ENCODE measurements at places on chromosomes 2 and 18. TPM values are rescaled to one million over a fixed set of nuclear protein-coding genes. Genes with fewer than 3 reads are reported as not detected.

NTSR2 gene
- not detected for polyA plus RNA-seq

ARMC9 gene
- 6.3 TPM for polyA plus RNA-seq

PLCD4 gene
- 61.5 TPM for polyA plus RNA-seq

KCNK3 gene
- 1.5 TPM for polyA plus RNA-seq

C2orf15 gene
- 0.56 TPM for polyA plus RNA-seq

CFAP65 gene
- polyA plus RNA-seq, result not detected

KANSL3 gene
- polyA plus RNA-seq, result 36.3 TPM

C2orf81 gene
- polyA plus RNA-seq, result 2.7 TPM

COPS9 gene
- 92.4 TPM for polyA plus RNA-seq

TLX2 gene
- not detected for polyA plus RNA-seq

MEP1B gene
- polyA plus RNA-seq, result not detected

LTBP1 gene
- 43.3 TPM for polyA plus RNA-seq

CIB4 gene
- not detected for polyA plus RNA-seq

GRCh38 chr2:208426412-208427045 lies 19.9 kb downstream of the PTH2R start:
- no peak for DNase-seq

DNA sequence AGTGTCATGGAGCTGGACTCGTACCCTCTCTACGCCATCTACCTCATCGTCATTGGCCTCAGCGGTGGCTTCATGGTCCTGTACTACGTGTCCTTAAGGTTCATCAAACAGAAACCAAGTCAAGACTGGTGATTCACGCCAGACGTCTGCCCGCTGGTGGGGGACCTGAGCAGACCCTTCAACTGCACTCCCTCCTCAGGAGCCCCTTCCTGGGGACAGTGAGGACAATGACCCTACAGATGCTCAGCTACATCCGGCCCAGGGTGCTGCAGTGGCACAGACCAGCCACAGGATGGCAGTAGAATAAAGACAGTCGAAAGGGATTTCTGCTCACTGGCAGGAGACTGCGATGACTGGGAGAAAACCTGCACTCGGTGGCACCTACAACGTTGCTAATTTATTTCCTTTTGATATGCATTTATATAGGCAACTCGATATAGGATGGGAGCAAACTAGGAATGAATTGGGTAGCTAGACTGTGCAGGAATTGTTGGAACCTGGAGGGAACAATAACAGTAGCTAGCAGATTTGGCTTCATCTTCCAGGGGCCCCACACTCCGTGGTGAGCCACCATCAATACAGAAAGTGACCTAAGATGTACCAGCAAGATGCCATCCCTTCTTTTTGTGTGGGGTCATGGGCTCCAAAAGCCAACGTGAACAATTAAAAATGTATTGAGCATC lies 39.2 kb downstream of the ABCG8 start:
- DNase-seq, result peak; percentile 12

GRCh38 chr2:23761638-23762037 lies 165.3 kb downstream of the ATAD2B start:
- no peak for DNase-seq

- no peak for DNase-seq
Measured at GRCh38 chr2:166334805-166335204, 40.9 kb downstream of the SCN9A start.

- DNase-seq, result no peak
Measured at GRCh38 chr18:58267493-58267892, 223.5 kb downstream of the NEDD4L start.

DNA sequence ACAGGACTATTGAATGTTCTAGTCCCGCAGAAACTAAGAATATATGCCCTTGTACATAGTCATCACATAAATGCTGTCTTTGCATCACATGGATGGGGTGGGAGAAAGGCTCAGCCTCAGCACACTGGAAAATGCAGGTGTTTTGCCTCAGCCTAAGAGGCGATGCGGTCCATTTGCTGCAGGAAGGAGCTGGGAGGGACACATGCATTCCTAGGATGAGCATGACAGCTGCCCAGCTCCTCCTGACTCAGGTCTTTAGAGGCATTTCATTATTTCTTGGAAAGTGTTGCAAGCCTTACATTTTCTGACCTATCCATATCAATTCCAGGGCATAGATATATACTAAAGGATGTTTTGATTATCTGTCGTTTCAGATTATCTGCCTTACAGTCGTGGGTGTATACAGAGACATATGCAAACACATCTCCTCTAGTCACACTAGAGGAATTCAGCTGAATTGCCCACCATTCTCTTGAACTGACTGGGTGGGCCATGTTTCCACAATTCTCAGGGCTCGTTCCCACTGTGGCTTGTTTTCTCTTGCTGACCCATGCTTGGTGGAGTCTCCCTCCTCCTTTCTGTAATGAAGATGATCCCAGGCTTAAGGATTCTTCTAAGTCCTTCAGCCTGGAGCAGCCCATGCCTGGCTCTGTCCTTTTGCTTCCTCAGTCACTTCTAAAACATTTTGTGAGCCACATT lies 156.9 kb downstream of the SETBP1 start:
- no peak for DNase-seq

- no peak for DNase-seq
Measured at GRCh38 chr2:180871649-180872048, 108.8 kb upstream of the UBE2E3 start.

DNA sequence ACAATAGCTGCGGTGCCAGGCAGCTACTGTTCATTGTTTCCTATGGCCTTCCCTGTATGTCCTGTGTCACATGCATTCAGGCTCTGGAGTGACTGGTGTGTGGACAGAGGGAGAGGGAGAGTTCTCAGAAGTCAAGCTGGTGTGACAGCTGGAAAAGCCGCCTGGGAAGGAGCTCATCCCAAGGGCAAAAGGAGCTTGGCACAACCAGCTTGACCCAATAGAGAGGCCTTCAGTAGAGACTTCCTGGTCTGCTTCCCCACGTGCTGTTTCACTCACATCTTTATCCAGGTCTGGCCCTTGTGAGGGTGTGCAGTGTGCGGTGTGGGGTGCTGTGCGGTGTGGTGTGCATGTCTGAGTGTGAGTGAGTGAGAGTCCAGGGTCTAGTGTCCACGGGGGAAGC lies 11.1 kb upstream of the NT5DC4 start:
- no peak for DNase-seq

DNA sequence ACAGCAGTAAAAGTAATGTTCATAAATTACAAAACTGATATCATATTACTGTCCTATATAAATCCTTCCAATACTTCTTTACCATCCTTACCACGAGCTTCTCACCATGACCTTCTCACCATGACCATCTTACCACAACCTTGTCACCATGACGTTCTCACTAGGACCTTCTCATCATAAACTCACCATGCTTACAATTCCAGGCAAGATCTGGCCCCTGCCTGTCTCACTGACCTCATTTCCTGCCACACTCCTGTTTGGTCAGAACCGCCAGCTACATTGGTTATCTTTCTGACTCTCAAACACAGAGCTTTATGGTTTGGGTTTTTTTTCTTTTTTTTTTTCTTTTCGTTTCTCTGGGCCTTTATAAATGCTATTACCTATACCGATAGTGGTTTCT lies 827.6 kb downstream of the RNF144A start:
- DNase-seq, result no peak

DNA sequence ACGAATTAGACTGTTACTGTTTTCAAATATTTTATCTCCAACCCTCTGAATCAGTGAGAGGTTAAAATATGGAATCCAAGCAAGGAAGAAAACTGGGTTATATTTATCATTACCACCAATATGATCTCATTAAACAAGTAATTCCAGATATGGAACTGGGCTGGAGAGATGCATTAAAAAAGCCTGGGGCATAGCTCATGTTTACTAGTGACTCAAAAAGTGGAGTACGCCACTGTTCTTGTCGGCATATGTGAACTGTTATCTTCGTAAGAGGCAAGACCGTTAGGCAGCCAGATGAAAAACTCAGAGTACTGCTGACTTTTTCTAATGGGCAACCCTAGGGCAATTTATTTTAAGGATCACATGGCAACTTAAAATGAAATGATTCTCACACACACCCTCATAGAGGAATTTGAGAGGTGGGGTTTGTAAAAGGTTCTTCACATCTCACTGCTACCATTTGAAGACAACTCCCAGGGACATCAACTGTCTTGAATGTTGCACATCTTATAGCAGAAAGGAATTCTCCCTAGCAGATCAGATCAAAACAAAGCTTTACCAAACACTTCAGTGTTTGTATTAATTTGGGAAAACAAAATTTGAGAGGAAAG lies 105.2 kb upstream of the TFCP2L1 start:
- DNase-seq, result no peak

GRCh38 chr2:20642055-20642971 lies 8.6 kb downstream of the HS1BP3 start:
- peak; percentile 80 for DNase-seq

DNA sequence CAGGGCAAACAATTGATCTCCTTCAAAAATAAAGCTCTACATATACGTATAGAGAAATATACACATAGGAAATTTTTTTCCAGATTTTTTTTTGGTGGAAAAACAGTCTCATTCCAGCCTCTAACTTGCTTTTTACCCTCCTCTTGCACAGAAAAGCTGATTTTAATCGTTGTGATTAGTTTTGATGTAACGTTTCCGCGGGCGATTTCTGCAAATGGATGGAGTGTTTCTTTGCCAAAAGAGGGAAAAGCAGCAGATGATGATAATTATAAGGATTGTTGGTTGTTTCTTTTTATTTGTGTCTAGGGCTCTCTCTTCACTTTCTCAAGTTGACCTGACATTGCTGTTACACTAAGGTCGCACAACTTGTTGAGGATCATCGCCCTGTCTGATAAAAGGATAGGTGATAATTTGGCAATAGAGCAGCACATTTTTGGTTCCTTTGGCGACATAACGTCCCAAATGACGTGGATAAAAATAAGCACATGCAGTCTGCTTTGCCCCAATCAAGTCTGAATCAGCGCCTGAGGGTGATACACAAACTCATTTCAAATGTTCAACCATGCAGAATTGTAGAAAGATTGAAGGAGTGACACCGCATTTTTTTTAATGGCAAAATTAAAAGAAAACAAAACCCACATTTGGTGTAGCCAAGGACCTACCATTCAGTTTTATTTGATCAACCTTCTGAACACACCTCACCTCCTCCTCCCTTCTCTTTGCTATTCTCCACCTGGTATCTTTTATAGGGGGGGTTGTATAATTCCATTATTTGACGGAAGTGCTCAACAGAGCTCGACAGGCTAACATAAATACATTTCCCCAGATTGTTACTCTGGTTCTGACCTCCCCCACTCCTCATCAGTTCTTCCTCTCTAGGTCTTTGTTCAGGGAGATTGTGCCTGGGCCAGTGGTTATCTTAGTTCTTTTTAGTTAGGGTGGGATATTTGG lies 109.6 kb upstream of the KCTD1 start:
- no peak for DNase-seq

- no peak for DNase-seq
Measured at GRCh38 chr2:205776720-205777119, 94.4 kb downstream of the NRP2 start.

GRCh38 chr18:53790786-53791185 lies 433.7 kb downstream of the MBD2 start:
- no peak for DNase-seq

- DNase-seq, result no peak
Measured at GRCh38 chr2:216047397-216047796, 34.0 kb upstream of the MREG start.

DNA sequence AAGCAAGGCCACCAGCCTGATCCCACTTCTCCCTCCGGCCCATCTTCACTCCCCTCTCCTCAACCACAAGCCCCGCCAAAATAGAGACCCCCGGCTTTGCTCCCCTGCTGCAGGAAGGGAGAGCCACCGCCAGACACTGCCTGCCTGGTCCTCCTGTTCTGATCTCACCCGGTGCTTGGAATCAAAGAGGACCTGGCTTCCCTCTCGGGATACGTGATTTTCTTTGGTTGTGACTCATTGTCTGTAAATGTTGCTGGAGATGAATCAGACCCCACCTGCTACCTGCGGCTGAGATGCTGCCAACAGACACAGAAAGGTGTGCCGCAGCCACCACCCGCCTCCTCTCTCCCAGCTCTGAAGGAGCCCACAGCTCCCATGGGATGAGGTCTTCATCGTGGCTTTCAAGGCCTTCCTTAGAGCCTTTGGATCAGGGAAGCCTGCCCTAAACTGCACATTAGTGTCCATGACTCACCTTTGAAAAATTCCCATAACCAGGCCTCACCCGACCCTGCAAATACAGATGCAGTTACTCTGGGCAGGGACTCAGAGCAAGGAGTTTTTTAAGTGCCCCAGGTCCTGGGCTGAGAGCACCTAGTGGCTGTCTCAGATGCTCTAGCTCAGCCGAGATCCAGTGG lies 79.4 kb upstream of the ZNF532 start:
- no peak for DNase-seq

- peak; percentile 74 for DNase-seq
Measured at GRCh38 chr18:48975817-48976649, 25.3 kb upstream of the SMAD7 start.

GRCh38 chr2:64727843-64728463 lies 74.2 kb upstream of the SERTAD2 start:
- no peak for DNase-seq

- DNase-seq, result no peak
Measured at GRCh38 chr2:56012221-56012765, 88.7 kb upstream of the EFEMP1 start.

- peak; percentile 6 for DNase-seq
Measured at GRCh38 chr18:79129120-79129519, 59.9 kb downstream of the ATP9B start.

DNA sequence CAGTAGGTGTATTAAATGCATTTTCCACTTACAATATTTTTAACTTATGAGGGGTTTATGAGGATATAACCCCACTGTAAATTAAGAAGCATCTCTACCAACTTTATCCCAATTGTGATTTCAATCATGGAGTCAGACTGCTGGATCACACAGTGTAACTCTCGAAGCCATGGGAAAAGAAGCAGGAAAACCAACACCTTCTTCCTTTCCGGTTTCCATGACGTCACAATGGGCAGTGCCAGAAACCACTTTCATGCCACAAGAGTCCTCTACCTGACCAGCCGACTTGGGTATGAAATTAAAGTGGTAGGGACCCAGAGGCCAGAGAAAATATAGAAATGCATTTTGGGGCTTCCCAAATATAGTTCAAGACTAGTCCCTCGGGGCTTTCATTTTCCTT lies 4.2 kb downstream of the RNF152 start:
- no peak for DNase-seq

- no peak for DNase-seq
Measured at GRCh38 chr18:26424428-26425147, 123.8 kb downstream of the KCTD1 start.

DNA sequence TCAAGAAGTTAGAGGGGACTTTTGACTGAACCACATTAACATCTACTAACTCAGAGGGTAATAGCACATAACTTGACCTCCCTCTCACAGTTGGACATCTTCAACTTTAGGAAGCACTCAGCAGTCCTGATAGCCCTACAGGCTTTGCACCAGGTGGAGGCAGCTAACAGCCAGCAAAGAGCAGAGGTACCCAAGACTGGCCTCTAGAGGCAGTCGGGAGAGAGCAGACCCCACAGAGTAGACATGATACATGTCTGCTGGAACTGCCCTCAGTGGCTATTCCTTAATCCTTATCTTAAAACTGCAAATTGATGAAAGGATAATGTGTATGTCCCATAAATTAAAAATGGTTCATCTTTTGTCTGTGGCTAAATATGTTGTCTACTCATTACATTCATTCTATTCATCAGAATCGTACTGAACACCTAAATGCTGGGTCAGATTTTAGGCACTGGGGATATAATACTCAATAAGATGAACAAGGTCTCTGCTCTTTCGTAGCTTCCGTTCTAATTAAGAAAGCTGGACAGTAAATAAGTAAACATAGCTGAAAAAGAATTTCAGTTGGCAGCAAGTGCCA lies 49.8 kb downstream of the CAB39 start:
- DNase-seq, result no peak

Data from hindlimb muscle (tissue), 1 donor.